GM23338 (cell line): ENCODE measurements at places on chromosomes 5 and 9. TPM values are rescaled to one million over a fixed set of nuclear protein-coding genes. Genes with fewer than 3 reads are reported as not detected.

DNA sequence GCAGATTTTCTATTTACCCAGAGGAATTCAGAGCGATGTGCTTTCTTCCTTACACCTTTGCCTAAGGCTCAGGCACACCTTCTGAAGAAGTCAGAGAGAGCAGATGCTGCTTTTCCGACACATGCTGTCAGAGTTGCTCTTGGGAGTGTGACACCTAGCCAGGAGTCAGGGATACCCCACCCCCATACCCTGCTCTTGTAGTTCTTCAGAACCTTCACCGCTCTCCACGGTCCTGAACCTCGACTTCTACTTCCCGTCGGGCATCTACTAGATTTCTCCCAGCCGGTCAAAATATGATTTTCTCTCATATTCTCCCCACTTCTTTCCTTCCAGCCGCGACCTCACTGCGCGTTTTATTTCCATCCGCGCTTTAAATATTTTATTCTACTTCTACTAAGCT, 1.7 kb downstream of the GRIN3A start:
- H3K36me3 ChIP-seq: no peaks in the 10 kb centered on the region
- no peak overlapping the region for H3K27ac ChIP-seq
- DNase-seq: peak; percentile 91
- no peak overlapping the region; the same call in 1 of the 2 replicates for H3K4me3 ChIP-seq
- peaks cover 34% of the 10 kb centered on the region for H3K4me1 ChIP-seq
- peaks cover 60% of the 10 kb centered on the region for H3K27me3 ChIP-seq

Gene CARD9
- polyA plus RNA-seq: 0.63 and 0.92 TPM in 2 replicates

DNA sequence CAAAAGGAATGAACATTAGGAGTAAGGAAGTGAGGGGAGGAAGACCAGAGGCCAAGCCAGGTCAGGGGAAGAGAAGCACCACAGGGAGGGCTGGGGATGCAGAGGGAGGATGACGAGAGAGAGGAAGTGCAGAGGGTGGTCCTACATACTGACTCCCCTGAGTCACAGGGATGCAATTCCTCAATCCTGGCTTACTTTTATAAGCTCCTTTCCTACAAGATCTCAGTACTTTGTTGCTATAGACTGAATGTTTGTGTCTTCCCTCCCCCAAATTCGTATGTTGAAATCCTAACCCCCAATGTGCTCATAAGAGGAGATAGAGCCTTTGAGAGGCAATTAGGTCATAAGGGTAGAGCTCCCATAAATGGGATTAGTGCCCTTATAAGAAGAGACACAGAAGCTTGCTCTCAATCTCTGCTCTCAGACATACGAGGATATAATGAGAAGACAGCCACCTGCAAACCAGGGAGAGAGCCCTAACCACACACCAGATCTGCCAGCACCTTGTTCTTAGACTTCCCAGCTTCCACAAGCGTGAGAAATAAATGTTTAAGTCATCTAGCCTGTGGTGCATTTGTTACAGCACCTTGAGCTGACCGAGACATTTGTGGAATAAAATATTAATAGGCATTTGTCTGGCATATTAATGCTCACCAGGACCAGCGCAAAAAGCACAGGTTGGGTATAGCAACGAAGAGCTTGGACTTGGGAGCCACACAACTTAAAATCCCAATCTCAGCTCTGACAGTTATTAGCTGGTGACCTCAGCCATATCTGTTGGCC, 33.4 kb downstream of the GCNT4 start:
- no peak overlapping the region for H3K27ac ChIP-seq
- H3K27me3 ChIP-seq: no peaks in the 10 kb centered on the region
- no peaks in the 10 kb centered on the region for H3K36me3 ChIP-seq
- no peak for DNase-seq
- H3K4me1 ChIP-seq: no peaks in the 10 kb centered on the region; the same call in 1 of the 2 replicates

DNA sequence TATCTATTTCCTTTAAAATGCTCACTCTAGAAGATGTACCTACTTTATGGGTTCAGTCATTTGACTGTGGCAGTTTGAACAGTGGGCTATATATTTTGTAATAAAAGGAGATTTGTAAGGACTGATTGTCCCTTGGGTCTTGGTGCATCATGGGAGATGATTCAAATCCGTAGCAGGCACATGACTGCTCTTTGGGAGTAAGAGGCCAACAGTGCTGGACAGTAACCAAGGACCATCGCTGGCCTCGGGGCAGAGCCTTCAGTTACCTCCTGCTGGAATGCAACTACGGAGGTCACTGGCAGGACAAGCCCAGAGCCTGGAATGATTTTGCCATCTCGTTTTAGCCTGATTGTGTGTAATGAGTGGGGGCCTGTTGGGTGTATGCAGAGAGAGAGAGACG, 7.0 kb upstream of the MAMDC2 start:
- H3K36me3 ChIP-seq: 0 out of 2 replicates have a peak, but pooled peaks cover 8% of the 10 kb centered on the region
- H3K4me3 ChIP-seq: no peak overlapping the region
- H3K27me3 ChIP-seq: no peaks in the 10 kb centered on the region
- no peaks in the 10 kb centered on the region for H3K4me1 ChIP-seq

DNA sequence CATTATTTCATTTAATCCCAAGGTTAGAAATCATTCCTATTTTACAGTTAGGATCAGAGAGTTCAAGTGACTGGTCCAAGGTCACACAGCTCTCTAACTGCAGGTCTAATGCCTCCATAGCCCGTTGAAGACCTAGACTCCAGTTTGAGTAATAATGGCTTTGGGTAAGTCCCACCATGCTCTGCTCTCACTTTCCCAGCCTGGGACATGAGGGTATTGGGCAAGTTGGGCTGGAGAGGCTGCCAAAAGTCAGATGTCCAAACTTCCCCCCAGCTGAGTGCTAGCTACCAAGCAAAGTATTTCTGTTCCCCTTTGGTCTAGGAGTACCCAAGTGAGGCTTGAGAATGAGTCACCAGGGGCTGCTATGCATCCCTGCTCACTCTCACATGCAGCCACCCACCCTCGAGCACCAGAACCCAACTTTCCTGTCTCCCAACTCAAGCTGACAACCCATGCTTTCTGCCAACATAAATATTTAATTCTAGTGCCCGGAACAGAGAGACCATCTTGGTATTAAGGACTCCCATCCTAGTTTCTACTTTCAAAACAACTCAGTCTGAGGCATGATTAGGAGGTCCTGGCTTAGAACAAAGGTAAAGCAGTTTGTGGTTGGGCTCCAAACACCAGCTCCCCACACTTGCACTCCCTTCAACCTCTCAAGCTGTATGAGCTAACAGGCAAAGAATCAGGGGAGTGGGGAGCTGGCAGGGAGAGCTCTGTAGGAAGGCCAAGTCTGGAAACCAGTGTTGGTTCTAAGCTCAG, 236.5 kb upstream of the TRIM32 start:
- no peak overlapping the region for H3K27ac ChIP-seq
- peaks cover 7% of the 10 kb centered on the region; the same call in 1 of the 2 replicates for H3K4me1 ChIP-seq
- H3K4me3 ChIP-seq: no peak overlapping the region
- DNase-seq: no peak

DNA sequence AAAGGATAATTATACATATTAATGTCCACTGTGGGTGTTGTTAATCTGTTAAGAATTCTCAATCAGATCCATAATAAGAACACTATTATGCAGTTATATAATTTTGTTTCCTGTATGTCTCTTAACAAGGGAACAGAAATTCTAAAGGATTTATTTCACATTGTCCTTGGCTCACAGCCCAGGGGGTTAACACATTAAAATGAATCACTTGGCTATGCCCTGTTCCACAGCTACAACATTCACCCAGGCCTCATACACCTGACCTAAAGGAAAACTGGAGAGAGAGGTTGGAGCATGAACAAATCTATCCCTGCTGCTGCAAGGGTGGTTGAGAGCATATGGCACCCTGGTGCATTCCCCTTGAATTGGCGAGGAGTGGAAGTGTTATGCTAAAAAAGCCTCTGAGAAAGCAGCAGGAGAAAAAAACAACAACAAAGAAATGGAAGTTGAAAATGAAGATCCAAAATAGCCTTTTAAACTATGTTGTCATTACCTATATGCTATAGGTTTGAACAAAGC, 116.0 kb downstream of the KCNN2 start:
- no peak overlapping the region for H3K27ac ChIP-seq
- no peak for DNase-seq
- no peaks in the 10 kb centered on the region for H3K27me3 ChIP-seq
- H3K4me1 ChIP-seq: peaks cover 9% of the 10 kb centered on the region; the same call in 1 of the 2 replicates
- no peaks in the 10 kb centered on the region for H3K36me3 ChIP-seq
- no peak overlapping the region for H3K4me3 ChIP-seq

GRCh38 chr9:131724683-131725082, 15.2 kb downstream of the RAPGEF1 start:
- DNase-seq: no peak
- no peaks in the 10 kb centered on the region for H3K27me3 ChIP-seq
- H3K4me3 ChIP-seq: no peak overlapping the region
- peaks cover 21% of the 10 kb centered on the region for H3K4me1 ChIP-seq

DNA sequence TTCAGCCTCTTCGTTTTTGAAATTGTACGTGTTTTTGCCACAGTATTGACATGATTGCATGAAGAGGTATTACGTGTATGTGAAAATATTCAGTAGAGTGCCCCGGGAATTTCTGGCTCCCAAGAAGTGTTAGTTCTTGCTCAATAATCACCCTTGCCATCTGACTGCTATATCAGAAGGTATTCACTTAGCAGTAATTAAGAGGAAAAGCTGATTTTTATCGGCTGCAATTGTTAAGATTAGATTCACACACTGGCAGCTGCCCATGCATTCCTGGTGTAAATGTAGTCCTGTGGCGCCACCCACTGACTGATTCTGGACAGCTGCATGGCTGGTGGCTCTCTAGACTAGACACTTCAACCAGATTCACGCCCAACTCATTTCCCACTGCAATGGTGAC, 440.1 kb upstream of the ADAMTS16 start:
- H3K36me3 ChIP-seq: no peaks in the 10 kb centered on the region
- no peaks in the 10 kb centered on the region for H3K27me3 ChIP-seq
- peak; percentile 84 for DNase-seq
- no peak overlapping the region for H3K27ac ChIP-seq
- H3K4me3 ChIP-seq: no peak overlapping the region
- H3K4me1 ChIP-seq: no peaks in the 10 kb centered on the region

Gene C9
- polyA plus RNA-seq: not detected in 2 replicates

Gene PRRX2
- 5.6 and 5.8 TPM in 2 replicates for polyA plus RNA-seq

DNA sequence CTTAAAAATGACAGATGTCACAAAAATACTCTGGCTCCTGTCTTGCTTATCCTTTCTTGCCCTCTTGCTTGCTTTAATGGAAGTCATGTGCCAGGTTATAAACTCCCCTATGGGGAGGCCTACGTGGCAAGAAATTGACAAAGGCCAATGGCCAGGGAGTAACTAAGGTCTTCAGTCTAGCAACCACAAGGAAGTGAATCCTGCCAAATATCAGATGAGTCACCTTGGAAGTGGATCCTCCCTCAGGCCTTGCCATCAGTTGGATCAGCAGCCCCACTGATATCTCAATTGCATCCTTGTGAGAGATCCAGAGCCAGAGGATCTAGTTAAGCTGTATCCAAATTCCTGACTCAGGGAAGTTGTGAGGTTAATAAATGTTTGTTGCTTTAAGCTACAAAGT, 82.8 kb downstream of the CAAP1 start:
- H3K4me3 ChIP-seq: no peak overlapping the region
- H3K27me3 ChIP-seq: no peaks in the 10 kb centered on the region
- DNase-seq: no peak
- H3K4me1 ChIP-seq: no peaks in the 10 kb centered on the region
- no peak overlapping the region for H3K27ac ChIP-seq

Gene DRD1
- 0.11 TPM in 1 of 2 replicates, not detected in the other for polyA plus RNA-seq

DNA sequence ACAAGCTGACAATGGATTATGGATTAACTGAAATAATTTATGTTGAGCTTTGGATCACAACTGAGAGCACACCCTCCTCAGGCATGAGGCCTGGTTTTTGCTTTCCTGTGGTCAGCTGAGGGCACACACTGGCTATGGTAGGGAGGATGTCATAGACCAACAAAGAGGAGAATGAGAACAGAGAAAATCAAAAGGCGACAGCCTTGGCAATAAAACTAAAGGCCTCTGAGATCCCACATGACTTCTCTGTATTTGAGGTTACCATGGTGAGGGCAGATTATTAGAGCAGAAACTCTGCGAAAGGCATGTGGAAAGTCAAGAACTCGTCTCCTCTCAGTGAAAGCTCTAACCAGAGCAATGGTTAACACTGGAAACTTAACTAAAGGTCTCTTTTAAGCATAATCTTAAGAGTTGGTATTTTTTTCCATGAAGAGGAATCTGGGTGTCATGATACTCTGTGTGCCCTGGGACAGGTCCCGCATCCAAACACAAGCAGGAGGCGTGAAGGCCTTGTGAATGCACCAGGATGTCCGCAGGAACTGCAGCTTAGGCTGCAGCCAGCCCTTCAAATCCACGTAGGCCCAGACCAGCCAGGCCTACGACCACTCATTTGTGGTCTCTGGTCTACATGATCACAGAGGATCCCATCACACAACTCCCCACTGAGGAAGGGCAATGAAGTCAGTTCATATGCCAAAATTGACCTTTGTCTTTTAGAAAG, 12.4 kb upstream of the MEIKIN start:
- no peaks in the 10 kb centered on the region for H3K27me3 ChIP-seq
- no peak overlapping the region for H3K27ac ChIP-seq
- no peaks in the 10 kb centered on the region for H3K4me1 ChIP-seq
- H3K4me3 ChIP-seq: no peak overlapping the region
- peak; percentile 18 for DNase-seq

Gene TIMD4
- polyA plus RNA-seq: not detected in 2 replicates

Gene DYNC2I2
- 48.7 and 51.5 TPM in 2 replicates for polyA plus RNA-seq

DNA sequence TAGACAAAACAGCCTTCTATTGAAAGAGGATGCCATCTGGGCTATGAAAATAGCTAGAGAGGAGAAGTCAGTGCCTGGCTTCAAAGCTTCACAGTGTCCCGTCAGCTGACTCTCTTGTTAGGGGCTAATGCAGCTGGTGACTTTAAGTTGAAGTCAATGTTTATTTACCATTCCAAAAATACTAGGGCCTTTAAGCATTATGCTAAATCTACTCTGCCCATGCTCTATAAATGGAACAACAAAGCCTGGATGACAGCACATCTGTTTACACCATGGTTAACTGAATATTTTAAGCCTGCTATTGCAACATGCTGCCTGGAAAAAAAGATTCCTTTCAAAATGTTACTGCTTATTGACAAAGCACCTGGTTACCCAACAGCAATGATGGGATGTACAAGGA, 309.1 kb downstream of the NTRK2 start:
- H3K27ac ChIP-seq: no peak overlapping the region
- H3K36me3 ChIP-seq: no peaks in the 10 kb centered on the region
- no peak overlapping the region for H3K4me3 ChIP-seq
- no peak for DNase-seq

GRCh38 chr5:140319833-140320232, 16.9 kb upstream of the PFDN1 start:
- no peak for DNase-seq
- H3K4me1 ChIP-seq: no peaks in the 10 kb centered on the region
- no peaks in the 10 kb centered on the region for H3K36me3 ChIP-seq
- no peak overlapping the region for H3K27ac ChIP-seq
- no peaks in the 10 kb centered on the region for H3K27me3 ChIP-seq
- H3K4me3 ChIP-seq: no peak overlapping the region

DNA sequence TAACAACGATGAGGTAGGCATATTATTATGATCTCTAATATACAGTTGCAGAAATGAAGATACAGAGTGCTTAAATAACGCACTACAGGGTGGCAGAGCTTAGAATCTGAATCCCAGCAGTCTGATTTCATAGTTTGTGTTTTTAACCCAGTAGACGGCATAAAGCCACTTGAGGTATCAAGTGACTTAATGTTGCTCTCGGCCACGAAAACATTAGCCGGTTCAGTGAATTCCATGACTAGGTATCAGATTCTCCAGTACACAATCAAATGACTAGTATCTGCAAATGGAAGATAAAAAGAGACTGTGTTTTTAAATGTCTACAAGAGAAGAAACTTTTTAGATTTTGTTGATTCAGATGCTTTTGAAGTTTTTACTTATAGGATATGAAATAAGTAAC, 24.8 kb downstream of the SMC2 start:
- no peaks in the 10 kb centered on the region for H3K27me3 ChIP-seq
- H3K36me3 ChIP-seq: peaks cover 21% of the 10 kb centered on the region; the same call in 1 of the 2 replicates
- no peak for DNase-seq
- H3K27ac ChIP-seq: no peak overlapping the region
- H3K4me3 ChIP-seq: no peak overlapping the region
